ENCODE measurements at places on chromosomes 4 and X.
A peak's percentile ranks its signal among the peaks of the same experiment; 100 is the strongest.

DNA sequence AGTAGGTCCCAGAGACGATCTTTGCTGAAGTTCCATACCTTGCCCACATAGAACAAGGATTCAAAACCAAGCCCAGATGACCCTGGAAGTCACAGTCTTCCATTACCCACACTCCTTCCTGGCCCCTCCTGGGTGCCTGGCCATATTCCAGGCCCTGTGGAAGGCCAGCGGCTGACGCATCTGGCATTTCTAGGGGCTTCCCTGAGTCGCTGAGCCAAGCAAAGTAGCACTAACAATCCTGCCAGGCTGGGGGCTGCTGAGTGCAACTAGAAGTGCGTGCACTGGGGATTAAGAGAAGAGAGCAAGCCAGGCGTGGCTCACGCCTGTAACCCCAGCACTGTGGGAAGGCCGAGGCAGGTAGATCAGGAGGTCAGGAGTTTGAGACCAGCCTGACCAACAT lies 175.2 kb upstream of the CPEB2 start:
- DNase-seq, result no peak

GRCh38 chr4:186260117-186260503 lies 5.9 kb upstream of the F11 start:
- DNase-seq, result no peak

DNA sequence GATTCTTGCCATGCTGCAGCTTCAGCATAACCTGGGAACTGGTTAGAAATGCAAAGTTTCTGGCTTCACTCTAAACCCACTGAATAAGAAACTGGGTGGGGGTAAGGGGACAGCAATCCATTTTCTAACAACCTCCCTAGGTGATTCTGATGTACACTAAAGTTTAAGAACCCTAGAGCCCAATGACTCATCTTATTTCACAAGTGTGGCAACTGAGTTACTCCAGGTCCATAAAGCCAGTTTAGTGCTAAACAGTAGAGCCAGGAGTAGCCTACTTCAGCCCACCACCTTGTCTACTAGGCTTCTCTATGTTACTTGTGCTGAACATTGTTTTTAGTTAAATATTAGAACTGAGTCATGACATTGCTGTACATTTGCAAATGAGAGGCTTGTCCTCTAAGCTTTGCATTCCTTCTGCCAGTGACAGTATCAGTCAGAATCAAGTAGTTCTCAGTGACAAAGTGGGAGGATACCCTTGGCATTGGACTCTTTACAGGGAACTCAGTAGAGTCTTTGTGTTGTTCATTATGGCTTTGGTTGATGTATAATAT lies 518.0 kb downstream of the RPA4 start:
- DNase-seq, result no peak

- no peak for DNase-seq
Observed at GRCh38 chr4:73075832-73076231, 6.3 kb upstream of the COX18 start.

DNA sequence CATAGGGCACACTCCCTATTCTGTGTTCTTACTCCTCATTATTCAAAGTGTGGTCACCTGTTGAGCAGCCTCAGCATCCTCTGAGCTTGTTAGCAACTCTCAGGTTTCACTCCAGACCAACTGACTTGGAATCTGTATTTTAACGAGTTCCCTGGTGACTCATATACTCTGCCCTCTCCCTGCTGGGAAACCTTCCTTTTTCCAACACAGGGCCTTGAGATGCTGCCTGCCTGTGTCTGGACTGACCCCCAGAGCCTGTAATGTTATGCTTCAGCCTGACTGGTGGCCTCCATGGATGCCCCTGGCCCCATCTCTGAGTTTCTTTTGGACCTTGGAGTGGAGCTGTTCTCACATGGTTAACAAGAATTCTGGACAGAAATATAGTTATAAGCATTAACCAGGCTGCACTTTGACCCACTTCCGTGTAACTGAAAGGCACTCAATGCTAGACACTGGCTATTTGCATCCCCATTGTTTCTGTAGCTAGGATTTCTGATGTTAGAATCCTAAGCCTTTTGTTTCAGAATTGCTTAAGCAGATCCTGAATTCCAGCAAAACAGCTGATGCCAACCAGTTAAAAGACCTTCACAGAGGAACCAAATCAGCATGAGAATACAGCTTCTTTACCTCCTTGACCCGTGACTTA lies 262.6 kb downstream of the STIM2 start:
- DNase-seq, result peak; percentile 95

DNA sequence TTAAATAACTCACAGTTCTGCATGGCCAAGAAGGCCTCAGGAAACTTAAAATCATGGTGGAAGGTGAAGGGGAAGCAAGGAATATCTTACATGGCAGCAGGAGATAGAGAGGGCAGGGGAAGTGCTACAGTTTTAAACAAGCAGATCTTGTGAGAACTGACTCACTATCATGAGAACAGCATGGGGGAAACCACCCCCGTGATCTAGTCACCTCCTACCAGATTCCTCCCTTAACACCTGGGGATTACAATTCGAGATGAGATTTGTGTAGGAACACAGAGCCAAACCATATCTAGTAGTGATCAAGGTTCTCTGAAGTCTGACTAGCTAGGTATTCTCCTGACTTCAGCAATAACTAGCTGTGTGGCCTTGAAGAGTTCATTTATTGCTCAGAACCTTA lies 56.0 kb downstream of the BANK1 start:
- no peak for DNase-seq

GRCh38 chr4:88107406-88108107 lies 50.9 kb downstream of the ABCG2 start:
- DNase-seq, result no peak

DNA sequence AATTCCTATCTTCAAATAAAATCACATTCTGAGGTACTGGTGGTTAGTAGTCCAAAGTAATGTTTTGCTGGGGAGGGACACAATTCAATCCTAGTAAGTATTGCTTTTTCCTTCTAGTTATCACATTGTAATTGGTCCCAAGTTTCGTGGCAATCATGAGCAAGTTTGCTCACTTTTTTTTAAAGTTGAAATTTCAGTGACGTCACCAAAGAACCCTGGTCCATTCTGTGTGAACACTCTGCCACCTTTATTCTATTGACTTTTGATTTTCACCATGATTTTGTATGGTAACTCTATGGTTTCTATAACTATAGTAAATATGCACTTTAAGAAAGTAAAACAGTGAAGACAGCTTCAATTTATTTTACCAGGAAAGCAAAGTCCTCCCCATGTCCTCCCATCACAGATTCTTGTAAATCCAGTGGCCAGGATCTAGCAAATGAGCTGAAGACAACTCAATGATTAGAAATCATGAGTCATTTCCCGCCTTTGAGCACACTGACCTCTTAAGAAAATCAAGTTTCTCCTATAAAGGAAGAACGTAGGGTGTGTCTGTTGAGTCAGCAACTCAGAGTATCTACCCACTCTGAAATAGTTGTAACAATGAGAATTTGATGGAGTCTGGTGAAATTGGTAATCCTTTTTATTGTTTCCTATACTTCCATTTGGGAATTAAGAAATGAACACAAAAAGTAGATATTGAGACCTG lies 1306.6 kb upstream of the PABPC4L start:
- no peak for DNase-seq

- no peak for DNase-seq
Observed at GRCh38 chr4:105182211-105182610, 35.5 kb downstream of the TET2 start.

GRCh38 chr4:14908635-14909034 lies 93.6 kb upstream of the CPEB2 start:
- DNase-seq, result no peak

- DNase-seq, result no peak
Observed at GRCh38 chr4:138716559-138717335, 298.8 kb upstream of the NOCT start.

GRCh38 chr4:33091961-33092360 lies 2371.8 kb downstream of the PCDH7 start:
- DNase-seq, result no peak

- no peak for DNase-seq
Observed at GRCh38 chr4:153799694-153800074, 10.8 kb upstream of the SFRP2 start.

- DNase-seq, result no peak
Observed at GRCh38 chr4:53050361-53050774, 188.3 kb downstream of the RASL11B start.

GRCh38 chrX:119759248-119759766 lies 919 bp downstream of the SOWAHD start:
- DNase-seq, result no peak

DNA sequence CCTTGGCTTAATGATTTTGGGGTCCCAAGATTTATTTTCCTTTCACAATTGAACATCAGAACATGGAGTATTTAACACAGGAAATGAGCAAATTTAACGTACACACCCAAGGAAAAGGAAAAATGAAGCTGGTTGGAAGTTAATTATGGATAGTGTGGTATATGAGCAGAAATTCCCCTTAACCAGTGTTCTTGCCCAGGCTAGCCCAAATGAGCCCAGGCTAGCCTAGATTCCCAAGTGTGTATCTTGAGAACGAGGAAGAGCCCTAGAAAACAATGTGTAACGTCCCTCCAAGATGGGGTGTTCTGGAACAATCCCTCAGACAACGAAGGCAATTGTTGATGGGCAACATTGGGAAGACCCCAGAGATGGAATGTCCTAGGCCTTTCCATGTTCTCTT lies 33.7 kb downstream of the XG start:
- no peak for DNase-seq

GRCh38 chr4:1463088-1463926 lies 57.1 kb upstream of the NKX1-1 start:
- no peak for DNase-seq

- DNase-seq, result no peak
Observed at GRCh38 chrX:133580625-133581024, 165.3 kb upstream of the GPC4 start.

DNA sequence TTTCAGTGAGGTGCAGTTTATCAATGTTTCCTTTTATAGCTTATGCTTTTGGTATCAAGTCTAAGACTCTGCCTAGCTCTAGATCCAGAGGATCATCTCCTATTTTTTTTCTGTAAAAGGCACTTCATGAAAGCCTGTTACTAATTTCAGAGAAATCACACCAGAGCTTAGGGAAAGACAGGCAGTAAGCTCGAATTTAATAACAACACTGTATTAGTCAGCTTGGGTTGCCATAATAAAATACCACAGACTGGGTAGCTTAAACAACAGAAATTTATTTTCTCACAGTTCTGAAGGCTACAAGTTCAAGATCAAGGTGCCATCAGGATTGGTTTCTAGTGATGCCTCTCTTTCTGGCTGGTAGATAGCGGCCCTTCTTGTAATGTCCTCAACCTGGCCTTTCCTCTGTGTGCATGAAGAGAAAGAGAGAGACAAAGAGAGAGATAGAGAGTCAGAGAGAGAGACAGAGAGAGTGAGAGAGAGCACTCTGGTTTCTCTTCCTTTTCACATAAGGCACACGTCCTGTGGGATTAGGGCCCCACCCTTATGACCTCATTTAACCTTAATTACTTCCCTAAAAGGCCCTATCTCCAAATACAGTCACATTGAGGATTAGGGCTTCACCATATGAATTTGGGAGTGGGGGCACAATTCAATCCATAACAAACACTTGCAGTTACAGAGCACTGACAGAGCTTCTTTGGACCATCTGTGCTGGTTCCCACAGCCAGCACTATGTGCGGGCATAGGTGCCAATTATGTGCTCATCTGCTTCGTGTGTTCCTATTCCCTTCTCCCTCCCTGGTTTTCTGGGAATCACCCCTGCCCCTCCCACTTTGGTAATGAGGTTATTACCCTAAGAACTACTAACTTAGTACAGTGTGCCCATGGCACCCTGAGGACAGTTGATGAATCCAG lies 114.8 kb upstream of the MED14 start:
- DNase-seq, result no peak

- no peak for DNase-seq
Observed at GRCh38 chrX:139801397-139801813, 93.4 kb upstream of the MCF2 start.

GRCh38 chrX:23633834-23634580 lies 33.3 kb upstream of the PRDX4 start:
- DNase-seq, result no peak

DNA sequence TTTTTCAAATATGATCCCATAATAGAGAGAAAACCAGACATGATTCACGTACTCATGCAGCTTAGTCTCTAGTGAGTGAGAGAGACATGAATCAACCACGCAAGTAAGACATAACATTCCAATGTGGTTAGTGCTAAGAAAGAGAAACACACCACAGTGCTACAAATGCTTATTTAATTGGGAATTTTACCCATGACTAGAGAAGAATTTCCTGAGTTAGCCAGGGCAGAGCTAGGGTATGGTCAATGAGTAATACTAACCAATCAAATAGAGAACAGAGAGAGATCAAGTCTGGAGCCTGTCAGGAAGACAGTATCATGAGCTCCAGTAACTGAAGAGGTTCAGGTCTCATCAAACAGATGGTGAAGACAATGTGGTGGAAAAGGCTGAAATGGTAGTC lies 495.2 kb downstream of the PDGFC start:
- no peak for DNase-seq

- DNase-seq, result no peak
Observed at GRCh38 chr4:109959195-109959594, 46.5 kb downstream of the EGF start.

DNA sequence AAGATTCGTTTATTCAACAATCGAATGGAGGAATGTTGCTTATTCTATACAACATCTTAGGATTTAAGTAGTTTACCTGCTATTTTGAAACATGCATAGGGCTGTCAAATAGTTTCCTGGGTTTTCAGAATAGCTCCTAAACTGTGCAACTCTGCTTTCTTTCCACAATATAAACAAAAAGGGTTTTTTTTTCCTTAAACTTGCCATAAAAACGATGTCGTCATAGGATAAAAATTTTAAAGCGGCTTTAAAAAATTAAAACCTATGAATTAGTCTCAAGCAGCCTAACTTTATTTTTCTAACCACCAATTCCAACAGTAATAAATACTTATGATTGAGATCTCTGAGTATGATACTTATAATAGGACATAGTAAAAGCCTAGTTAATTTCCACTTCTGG lies 21.6 kb upstream of the STIM2 start:
- no peak for DNase-seq

GRCh38 chrX:133923548-133923947 lies 61.8 kb downstream of the GPC3 start:
- DNase-seq, result no peak

GRCh38 chr4:42066402-42066801 lies 76.1 kb downstream of the SLC30A9 start:
- DNase-seq, result no peak

GRCh38 chr4:42398171-42398870 lies 1.0 kb downstream of the SHISA3 start:
- no peak for DNase-seq

- no peak for DNase-seq
Observed at GRCh38 chr4:40564815-40565483, 64.7 kb downstream of the RBM47 start.

GRCh38 chr4:185210102-185210981 lies 944 bp downstream of the SNX25 start:
- DNase-seq, result no peak

GRCh38 chr4:97493815-97494518 lies 649.3 kb downstream of the STPG2 start:
- DNase-seq, result no peak
